ENCODE measurements at places on chromosomes 5 and 9.

DNA sequence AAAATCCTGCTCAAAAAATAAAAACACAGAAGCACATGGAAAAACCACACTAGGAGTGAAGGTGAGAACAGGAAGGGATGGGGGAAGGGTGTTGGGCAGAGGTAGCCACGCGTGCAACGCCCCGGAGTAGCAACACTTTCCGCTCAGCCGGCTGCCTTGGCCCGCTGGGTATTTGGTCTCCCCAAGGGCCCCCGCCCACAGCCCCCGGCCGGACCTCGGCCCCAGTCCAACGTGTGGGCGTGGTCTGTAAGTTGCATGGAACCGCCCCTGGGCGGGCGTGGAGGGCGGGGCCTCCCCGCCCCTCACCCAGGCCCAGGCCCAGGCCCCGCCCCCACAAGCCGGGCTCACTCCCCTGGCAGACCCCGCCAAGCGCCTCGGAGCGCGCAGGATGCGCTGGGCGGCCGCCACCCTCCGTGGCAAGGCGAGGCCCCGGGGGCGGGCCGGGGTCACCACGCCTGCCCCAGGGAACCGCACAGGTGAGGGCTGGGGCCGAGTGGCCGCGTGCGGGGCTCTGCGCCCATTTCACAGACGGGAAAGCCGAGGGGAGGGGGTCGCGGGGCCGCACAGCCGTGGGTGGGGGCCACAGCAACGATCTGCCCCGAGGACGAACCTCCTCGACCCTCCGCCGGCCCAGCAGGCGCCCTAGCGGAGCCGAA lies at the start of gene SUSD3:
Gene SUSD3 (plus strand): TSS at position 347 of the 656 bp plus-strand sequence. CDS start 42 bp downstream, at position 389.
- DNase-seq = no peak

DNA sequence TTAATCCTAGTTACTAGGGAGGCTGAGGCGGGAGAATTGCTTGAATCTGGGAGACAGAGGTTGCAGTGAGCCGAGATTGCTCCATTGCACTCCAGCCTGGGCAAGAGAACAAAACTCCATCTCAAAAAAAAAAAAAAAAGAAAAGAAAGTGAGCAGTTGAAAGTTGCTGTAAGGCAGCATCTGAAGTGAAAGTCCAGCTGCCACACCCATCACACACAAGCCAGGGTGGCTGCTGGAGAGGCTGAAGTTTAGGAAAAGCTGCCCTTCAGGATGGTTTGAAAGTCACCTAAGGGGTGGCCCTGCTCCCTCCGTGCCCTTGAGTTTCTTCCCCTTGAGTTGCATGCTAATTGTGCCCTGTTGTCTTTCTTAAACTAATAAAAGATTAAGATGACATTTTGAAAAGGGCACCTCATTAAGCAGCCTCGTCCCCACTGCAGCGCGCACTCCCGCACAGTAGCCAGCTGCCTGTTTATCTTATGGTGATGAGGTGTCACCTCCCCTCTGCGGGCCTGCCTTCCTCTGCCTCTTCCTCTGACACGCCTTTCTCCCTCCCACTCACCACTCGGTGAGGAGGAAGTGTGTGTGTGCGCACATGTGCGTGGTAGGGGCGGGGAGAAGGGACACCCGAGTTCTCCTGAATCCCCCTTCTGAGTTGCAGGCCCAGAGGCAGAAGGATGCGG lies 104.2 kb upstream of the PANK3 start:
- no peak for DNase-seq

- DNase-seq = peak; percentile 1
Measured at GRCh38 chr5:68730220-68730978, 363.4 kb upstream of the SLC30A5 start.

- no peak for DNase-seq
Measured at GRCh38 chr5:54663866-54664265, 146.3 kb downstream of the SNX18 start.

DNA sequence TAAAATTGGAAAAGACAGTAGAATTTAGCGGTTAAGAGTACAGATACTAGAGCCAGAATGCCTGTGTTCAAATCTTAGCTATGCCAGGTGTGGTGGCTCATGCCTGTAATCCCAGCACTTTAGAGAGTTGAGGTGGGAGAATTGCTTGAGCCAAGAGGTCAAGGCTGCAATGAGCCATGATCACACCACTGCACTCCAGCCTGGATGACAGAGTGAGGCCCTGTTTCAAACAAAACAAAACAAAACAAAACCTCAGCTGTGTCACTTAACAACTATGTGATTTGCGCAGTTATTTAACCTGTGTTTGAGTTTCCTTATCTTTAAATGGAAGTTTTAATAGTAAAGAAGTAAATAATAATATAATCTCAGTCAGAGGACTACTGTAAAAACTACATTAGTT lies 68.3 kb downstream of the TBCA start:
- no peak for DNase-seq

- no peak for DNase-seq
Measured at GRCh38 chr5:97022898-97023297, 87.0 kb downstream of the LNPEP start.

- no peak for DNase-seq
Measured at GRCh38 chr5:52895572-52896413, 93.4 kb upstream of the ITGA2 start.

DNA sequence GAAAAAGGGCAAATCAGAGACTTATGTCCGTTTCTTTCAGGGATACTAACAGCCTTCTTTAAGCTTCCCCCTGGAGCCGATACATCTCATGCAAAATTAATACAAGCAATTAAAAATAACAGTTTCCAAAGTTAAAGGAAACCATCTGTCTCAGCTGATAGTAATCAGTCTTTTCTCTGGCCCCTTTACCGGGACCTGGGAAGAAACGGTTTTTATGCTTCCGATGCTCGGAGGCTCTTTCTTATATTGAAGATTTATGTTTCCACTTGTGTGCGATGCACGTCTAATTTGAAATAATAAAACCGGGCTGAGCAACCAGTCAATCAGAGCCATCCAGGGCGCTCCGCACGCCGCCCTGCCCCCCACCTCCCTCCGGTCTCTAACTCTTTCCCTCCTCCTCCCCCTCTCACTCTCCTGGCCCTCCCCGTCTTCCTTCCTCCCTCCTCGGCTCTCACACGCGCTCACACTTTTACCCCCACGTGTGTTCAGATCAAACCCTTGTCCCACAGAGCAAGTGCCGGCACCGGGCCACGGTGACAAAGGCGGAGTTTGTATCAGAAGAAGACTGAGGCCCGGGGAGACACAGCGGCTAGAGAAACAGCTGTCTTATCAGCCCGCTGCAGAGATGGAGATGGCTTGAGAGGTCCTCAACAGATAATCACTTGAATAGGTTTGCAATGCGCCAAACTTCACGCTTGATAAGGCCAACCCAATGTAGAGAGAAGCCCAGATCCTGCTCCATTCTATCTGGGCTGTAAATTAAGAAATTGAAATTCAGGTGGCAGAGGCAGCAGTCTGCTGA lies 5.1 kb upstream of the ELAVL2 start:
- no peak for DNase-seq

GRCh38 chr9:114889802-114890224 lies 40.6 kb downstream of the TNFSF8 start:
- DNase-seq = no peak

DNA sequence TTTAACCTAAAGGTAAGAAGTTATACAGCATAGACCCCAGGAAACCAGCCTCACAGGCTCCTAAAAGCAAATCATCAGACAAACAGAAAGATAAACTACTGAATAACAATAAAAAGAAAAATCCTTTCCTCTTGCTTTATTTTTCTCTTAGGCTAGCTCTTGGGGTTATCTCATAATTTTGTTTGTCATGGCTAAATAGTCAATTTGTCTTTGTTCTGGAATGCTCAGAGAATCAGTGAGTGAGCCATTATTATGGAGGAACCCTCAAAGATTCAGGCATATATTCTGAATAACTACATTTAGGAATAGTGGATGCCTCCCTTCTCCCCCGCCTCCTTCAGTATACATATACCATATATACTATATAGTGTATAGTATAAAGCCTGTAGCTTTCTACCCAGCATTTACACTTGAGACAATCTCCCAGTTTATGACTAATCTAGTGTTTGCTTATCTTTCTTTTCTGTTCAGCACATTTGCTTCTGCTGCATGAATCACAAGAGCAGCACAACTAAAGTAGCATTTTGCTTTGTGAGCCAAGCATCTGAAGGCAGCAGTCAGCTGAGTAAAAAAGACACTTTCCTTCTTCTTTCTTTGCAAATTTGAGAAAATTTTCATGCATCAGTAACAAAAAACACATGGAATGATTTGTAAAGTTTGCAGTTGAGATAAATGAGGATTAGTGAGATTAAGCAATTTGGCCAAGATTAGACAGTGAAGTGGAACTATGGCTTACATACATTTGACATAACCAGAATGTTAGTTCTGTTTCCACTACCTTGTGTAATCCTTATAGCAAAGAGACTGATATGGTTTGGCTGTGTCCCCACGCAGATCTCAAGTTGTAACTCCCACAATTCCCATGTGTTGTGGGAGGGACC lies 45.3 kb upstream of the PPP3R2 start:
- DNase-seq = no peak

DNA sequence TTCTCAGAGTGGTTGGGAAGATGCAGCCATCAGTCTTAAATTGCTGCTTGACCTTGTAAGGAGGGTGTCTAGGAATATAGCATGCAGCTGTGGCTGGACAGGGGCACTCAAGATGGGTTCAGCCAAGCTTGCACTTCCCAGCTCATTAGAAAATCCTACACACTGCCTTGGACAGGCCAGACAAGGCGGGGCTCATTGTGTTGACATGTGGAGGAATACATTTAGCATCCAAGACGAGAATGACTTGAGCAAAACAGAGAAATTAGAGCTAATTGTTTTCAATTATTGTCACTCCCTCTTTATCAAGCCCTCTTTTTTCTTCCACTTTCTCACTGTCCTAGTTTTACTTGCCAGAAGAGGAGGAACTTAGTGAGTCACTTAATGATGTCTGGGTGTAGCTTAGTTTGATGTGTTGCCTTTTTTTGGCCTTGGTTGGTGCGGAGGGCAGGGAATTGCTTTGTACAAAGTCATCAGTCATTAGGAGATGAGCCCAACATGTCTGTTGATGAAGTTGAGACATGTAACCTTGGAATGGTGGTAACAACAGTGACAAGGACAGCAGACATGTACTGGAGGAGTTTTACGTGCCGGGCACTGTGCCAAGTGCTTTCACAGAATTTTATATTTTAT lies 1219.3 kb upstream of the WWC1 start:
- no peak for DNase-seq

- no peak for DNase-seq
Measured at GRCh38 chr5:80973027-80973426, 12.9 kb downstream of the RASGRF2 start.

- no peak for DNase-seq
Measured at GRCh38 chr5:178644826-178645545, 18.1 kb upstream of the CLK4 start.

DNA sequence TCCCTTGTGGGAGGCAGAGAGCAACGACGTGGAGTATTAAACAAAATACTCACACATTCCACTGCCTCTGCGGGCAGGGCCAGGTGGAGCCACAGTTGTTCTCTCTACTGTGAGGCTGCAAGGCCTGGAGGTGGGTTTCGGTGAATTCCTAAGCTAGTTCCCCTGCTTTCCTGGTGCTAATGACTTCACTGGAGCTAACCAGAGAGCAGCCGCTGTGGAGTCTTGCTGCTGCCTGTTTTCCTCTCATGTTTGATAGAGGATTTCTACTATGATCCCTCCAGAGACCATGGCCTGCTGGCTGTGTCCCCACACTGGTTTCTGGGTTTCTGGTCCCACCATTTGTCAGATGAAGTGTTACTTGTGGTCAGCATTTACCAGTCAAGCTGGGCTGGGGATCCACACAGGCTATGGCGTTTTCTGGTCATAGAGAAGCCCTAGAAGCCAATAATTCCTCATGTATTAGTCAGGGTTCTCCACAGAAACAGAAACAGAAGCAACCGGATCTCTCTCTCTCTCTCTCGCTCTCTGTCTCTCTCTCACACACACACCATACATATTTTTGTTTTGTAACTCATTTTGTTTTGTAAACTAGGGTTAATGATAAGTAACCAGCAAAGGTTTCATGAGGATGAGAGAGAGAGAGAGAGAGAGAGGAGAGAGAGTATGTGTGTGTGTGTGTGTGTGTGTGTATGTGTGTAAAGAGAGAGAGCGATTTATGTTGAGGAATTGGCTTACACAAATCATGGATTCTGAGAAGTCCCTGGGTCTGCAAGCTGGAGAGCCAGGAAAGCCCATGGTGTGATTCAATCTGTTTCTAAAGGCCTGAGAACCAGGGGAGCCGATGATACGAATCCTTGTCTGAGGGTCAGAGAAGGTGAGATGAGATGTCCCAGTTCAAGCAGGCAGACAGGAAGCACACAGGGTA lies 403.0 kb downstream of the GADD45G start:
- DNase-seq = no peak

GRCh38 chr9:106644661-106645060 lies 218.3 kb upstream of the ZNF462 start:
- DNase-seq = no peak

Data from NCI-H1092 treated with DMSO at 0.1 percent for 48 hours (cell line).